ENCODE measurements at places on chromosomes 13 and 19. TPM values are rescaled to one million over a fixed set of nuclear protein-coding genes. Genes with fewer than 3 reads are reported as not detected.

SUGT1 gene
- total RNA-seq = 46.1 TPM

ZNF98 gene
- total RNA-seq = not detected

RFX1 gene
- total RNA-seq = 15.7 TPM

NKPD1 gene
- total RNA-seq = 0.18 TPM

- DNase-seq = no peak
- no peak overlapping the region for H3K27ac ChIP-seq
- H3K4me3 ChIP-seq = no peak overlapping the region
- peaks cover 2% of the 10 kb centered on the region for H3K27me3 ChIP-seq
Measured at GRCh38 chr13:70541451-70541850, 433.2 kb upstream of the KLHL1 start.

DNA sequence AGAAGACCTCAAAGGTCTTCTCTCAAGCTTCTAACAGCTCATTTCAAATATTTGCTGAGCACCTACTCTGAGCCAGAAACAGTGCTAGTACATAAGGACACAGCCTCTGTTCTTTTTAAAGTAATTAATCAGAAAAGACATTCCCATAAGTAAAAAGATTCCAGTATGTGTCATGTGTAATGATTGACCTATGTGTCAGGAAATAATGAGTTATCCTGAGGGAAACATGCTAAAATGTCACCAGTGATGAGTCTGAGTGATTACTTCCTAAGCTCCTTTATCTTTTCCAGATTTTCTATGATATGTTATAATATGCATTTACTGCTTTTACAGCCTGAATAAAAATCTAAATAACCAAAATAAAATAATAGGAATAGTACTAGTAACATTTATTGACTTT is 107.6 kb downstream of the SLC25A15 start:
- DNase-seq = no peak
- no peaks in the 10 kb centered on the region for H3K36me3 ChIP-seq
- no peak overlapping the region for H3K27ac ChIP-seq
- H3K27me3 ChIP-seq = no peaks in the 10 kb centered on the region

- no peak overlapping the region for H3K4me3 ChIP-seq
- H3K27ac ChIP-seq = no peak overlapping the region
- no peaks in the 10 kb centered on the region for H3K36me3 ChIP-seq
- DNase-seq = no peak
- H3K4me1 ChIP-seq = peaks cover 9% of the 10 kb centered on the region
Measured at GRCh38 chr13:41674246-41674645, 216.9 kb downstream of the RGCC start.

- H3K27ac ChIP-seq = peak overlapping the region; percentile 0
- no peaks in the 10 kb centered on the region for H3K36me3 ChIP-seq
- H3K27me3 ChIP-seq = peaks cover 23% of the 10 kb centered on the region
Measured at GRCh38 chr13:48126944-48127830, 32.3 kb upstream of the MED4 start.
